ENCODE measurements at places on chromosomes 16 and 17. TPM values are rescaled to one million over a fixed set of nuclear protein-coding genes. Genes with fewer than 3 reads are reported as not detected.

DNA sequence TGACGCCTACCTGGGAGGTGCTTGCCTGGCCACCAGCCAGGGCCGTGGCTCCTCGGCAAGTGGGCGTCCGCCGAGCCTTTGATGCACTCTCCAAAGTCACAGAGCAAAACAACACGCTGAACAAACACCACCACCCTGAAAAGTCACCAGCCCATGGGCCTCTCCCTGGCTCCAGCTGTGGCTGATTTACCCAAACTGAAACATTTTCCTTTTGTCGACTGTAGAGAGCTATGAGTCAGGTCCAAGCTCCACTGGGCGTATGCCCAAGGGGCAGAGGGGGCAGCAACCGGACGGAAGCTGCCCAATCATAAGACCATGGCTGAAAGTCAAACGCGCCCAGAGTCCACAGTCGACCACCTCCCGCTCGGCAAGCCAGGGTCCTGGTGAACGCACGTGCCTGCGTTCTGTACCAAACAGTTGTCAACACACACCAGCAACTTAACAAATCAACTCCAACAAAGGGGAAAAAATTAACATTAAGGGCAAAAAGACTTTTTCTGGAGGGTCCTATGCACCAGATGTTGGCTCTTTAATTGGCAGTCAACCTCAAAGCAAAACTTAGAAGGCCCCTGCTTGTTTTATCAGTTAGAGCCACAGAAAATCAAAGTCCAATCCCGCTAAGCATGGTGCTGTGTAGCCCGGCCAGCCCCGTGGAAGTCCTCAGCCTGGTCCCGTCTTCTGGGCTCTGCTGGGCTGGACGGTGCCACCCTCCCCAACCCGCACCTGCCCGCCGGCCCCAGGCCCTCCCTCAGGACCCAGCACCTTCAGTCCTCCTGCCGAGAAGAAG lies 47.3 kb downstream of the TBC1D16 start:
- DNase-seq = peak; percentile 93

DNA sequence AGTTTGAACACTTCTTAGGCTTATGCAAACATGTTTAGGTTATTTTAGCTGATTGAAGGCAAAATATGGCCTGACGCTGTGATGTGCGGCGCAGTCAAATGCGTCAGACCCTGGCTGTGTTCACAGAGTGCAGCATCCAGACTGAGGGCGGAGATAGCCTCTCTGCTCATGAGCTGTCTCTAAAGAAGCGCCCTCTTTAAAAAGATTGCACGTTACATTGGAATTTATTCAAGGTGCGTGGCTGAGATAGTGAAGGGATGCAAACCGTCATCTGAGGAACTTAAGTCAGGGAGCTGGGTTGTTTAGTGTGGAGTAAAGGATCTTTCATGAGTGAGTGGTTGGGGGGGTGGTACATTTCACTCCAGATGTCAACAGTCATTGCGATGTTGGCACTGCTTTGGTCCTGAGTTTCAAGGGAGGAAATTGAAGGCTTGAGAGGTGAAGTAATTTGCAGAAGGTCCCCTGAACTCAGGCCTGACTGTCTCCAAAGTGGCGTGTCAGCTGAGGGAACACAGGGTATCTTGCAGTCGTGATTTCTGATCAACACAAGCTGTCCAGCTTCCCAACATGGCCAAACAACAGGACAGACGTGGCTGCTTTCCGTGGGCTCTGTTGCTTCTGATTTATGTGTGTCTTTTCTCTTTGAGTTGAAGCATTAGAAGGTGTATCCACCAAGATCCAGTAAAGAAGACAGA lies 33.4 kb downstream of the RPTOR start:
- DNase-seq = no peak

DNA sequence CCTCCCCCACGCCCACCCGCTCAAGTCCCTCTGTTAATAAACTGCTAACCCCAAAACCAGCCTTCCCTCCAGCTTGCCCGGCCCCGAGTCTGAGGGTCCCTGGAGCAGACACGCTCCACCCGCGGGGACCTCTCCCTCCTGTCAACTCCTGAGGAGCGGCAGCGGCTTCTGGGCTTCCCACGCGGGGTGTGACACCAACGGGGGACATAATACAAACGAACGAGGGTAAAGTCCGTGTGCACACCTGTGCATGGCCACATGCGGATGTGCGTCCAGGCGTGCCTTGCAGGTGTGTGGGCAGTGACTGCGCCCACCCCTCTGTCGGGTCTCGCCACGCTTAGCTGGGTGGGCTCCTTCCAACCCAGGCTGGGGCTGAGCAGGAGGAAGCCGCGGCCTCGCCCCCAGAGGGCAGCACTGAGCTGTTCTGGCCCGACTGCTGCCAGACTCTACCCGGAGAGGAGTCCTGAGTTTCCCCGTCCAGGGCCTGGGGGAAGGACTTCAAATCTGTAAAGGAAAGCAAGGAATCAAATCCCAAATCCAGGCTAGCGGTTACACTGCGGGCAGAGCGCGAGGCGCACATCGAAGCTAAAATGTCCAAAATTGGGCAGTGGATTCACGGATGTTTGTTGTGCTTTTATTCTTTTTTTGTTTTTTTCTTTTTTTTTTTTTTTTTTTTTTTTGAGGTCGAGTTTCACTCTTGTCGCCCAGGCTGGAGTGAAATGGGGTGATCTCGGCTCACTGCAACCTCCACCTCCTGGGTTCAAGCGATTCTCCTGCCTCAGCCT lies 24.2 kb upstream of the KRT17 start:
- DNase-seq = peak; percentile 84

- DNase-seq = no peak
Measured at GRCh38 chr17:39156491-39156890, 5.1 kb upstream of the PLXDC1 start.

- no peak for DNase-seq
Measured at GRCh38 chr16:48451323-48451722, 66.1 kb upstream of the SIAH1 start.

GRCh38 chr17:59284317-59284716 lies 47.1 kb upstream of the YPEL2 start:
- peak; percentile 68 for DNase-seq

DNA sequence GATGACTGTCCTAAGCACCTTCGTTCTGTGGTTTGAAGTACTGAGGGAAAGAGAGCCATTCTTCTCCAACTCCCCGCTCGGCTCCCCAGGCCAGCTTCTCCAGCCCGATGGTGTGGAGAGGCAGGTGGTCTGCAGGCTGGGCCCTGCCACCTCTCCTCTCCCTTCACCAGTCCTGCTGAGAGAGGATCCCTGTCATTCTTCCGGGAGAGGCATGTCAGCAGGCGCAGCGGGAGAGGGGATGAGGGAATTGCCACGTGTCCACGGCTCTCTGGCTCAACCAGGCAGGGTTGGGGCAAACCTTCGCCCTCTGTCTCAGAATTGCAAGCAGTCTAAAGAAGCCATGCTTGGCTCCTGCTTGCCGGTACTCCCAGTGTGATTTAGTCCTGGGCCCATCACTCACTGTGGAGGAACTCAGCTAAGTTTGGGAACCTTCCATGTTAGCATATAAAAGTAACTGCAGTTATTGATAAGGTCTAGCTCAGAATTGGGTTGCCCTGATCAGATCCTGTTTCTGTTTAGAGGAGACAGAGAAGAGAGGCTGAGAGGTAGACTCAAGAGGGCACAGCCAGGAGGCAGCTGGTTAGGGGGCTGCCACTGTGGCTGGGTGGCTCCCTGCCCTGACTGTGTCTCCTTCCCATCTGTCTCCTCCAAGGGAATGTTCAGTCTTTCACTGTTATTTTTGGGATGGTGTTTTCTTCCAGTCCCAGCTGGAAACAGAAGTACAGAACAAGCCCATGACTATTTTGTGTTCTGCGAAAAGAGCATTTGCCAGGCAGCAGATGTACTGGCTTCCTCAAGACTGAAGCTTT lies 17.4 kb downstream of the HS3ST3B1 start:
- no peak for DNase-seq

DNA sequence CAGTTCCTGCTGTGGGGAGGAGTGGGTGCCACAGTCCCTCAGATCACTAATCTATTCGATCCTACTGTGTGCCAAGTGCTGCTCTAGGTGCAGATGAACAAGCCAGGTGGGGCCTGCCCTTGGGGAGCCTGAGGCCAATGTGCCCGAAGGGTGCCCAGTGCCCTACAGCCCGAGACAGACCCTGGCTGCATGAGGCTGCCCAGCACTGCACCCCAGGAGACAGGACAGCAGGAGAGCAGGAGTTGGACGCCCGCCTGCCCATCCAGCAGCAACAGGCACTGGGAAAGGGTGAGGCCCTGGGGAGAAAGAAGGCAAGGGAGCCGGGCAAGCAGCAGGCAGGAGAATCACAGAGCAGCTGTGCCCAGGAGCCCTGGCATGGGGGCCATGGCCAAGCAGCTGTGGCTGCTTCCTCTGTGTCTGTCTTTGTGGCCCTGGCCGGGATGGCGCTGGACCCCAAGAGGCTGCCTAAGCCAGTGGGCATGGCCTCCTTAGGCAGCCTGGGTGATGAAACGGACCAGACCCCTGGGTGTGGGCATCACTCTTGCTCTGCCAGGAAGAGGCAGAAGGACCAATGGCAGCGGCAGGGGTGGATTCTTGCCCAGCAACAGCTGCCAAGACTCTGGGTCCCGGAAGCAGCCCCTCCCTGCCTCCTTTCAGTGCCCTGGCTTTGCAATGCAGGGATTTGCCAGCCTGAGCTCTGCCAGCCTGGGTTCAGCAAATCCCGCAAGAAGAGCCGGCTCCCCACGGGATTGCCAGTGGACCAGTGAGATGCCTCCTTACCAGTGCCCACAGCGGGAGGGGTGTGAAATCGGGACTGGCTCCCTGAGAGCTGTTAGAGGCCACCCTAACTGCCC lies 179.6 kb upstream of the TNRC6C start:
- DNase-seq = no peak

DNA sequence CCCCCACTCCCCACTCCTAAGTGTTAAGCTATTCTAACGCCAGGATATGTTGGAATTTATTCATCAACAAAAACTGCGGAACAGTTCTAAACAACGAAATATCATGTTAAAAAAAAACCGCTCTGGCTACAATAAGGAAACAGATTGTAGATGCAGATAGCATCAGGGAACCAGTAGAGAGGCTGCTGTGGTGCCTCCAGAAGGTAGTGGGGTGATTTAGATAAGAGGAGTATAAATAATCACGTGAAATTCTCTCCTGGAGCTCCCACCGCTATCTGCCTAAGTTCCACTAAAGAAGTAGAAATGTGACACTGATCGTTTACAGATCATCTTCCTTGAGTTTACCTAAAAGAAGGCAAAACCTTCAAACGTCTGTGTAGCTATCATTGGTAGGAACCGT lies 8.0 kb downstream of the AHSP start:
- no peak for DNase-seq

DNA sequence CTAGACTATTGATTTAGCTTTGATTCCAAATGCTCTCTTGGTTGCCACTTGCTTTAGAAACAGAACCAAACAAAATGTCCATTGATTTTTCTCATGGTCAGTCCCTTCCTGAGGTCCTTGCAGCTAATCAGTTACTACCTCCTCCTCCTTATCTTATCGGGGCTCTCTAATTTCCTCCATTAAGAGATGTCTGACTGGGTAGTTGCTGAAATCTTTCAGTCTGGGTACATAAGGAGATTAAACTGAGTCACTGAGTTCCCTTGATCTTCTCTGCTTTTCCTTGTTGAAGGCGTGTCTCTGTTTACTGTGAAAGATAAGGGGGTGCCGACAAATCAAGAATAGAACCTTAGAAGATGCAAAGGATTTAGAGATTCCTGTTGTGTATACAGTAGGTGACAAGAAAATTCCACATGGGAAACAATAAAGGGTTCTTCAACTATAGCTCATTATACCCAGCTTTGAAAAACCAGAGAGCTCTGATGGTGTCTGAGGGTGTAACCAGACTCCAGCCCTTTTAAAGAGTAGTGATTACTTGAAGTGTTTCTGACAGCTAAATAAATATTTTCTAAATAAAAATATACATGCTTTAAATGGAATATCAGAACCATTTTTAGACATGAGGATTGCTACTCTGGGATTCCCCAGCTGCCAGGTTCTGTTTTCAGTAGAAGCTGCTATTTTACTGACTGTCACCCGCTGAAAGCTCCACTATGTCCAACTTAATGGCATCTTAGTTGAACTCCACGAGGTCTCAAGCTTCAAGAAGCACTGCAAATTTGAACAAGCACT lies 791.3 kb upstream of the SOX9 start:
- no peak for DNase-seq

GRCh38 chr16:79339863-79340262 lies 260.7 kb downstream of the MAF start:
- no peak for DNase-seq

DNA sequence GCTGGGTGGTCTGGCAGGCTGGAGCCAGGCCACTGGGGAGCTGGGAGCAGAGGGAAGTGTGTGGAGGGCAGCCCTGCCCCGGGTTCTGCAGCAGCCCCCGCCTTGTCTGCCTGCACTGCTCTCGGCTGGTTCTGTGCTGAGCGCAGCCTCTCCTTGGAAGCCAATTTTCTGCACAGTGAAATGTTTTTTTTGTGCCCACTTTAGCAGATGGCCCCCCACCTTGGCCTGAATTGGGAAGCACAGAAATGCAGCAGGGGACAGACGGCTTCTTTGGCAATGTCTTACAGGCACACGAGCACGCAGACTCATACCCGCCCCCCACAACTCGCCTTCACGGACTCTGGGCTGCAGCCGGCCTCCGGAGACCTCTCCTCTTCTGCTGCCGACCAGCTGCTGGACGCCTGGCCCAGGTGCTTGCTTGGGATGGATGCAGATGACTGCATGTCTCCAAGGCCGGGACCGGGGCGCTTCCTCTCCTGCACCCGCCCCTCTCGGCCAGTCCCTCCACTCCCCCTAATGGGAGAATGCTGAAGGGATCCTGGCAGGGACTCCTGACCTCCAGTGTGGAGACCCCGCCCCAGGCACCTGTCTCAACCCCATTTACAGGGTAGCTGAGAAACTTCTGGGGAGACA lies 14.8 kb downstream of the NPTX1 start:
- no peak for DNase-seq

GRCh38 chr17:34364751-34365150 lies 1.7 kb upstream of the CCL1 start:
- no peak for DNase-seq

DNA sequence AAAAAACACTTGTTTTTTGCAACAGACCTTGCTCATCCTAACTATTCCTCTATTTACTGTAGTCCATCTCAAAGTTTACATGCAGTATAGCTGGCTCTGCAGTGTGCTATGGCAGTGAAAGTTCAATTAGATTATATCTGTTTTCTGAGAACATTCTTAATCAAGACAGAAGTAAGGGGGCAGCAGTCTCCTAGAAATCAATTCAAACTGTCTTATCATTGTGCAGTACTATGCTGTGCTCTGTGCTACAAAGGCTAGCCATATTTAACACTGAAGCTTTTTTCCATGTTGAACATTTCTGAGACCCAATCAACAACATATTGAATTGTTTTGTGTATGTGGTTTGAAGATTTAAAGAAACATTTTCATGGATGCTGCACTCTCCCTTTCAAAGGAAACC lies 11.4 kb downstream of the NETO2 start:
- peak; percentile 31 for DNase-seq

GRCh38 chr17:1573932-1574696 lies 11.5 kb upstream of the PITPNA start:
- DNase-seq = peak; percentile 83

- no peak for DNase-seq
Measured at GRCh38 chr17:49990921-49991320, 4.1 kb downstream of the DLX3 start.

The BRIP1 gene
- total RNA-seq = 4.4 TPM

The TMEM238L gene
- total RNA-seq = not detected

The CCL1 gene
- total RNA-seq = not detected

The ATP6V0D1 gene
- total RNA-seq = 95.2 TPM

The CD300LG gene
- total RNA-seq = not detected
